Activated CD4-positive, CD25-positive, alpha-beta regulatory T cell treated with anti-CD3 and anti-CD28 coated beads, Interleukin-2, amount 50 U/mL, for 72 hours (primary cell): ENCODE measurements at places on chromosomes 7 and 10.

GRCh38 chr7:29442146-29442545 lies 121.5 kb upstream of the PRR15 start:
- no peak for DNase-seq

- no peak for DNase-seq
These were observed 117.9 kb upstream of the DLX6 start for GRCh38 chr7:96887426-96887825.

- DNase-seq, result no peak
These were observed 43.2 kb downstream of the SH2D4B start for GRCh38 chr10:80580638-80581468.

DNA sequence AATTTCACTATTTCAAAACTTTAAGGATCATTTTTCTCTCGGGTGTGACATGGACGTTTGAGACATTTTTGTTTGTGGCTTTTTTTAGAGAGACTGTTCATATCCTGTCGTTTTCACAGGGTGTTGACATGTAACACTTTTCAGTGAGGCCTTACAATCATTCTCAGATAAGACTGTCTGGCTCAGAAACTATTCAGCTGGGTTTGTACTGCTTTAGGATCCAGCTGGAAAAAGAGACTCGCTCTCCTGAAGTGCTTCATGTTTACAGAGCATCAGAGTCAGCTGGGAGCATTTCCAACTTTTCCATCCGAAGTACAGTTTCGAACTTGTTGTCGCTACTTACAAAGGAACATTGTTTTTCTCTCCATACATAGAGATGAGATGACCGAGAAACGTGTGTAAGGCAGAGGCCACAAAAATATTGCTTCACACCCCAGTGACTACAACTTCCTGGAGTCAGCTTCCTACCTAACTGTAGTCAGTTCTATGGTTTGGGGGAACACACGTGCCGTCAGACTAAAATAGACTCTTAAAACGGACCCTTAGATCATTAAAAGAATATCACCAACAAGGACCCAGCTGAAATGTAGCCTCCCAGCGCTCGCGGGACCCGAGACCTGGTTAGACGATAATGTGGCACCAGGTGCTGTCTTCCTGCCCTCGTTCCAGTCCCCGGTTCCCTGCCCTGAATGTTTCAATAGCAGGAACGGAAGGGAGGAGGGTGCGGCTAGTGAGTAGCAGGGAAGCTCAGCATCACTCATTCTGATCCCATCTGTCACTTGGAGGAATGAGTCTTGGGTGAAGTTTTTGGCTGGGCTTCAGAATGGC lies 78.0 kb downstream of the MKI67 start:
- no peak for DNase-seq

DNA sequence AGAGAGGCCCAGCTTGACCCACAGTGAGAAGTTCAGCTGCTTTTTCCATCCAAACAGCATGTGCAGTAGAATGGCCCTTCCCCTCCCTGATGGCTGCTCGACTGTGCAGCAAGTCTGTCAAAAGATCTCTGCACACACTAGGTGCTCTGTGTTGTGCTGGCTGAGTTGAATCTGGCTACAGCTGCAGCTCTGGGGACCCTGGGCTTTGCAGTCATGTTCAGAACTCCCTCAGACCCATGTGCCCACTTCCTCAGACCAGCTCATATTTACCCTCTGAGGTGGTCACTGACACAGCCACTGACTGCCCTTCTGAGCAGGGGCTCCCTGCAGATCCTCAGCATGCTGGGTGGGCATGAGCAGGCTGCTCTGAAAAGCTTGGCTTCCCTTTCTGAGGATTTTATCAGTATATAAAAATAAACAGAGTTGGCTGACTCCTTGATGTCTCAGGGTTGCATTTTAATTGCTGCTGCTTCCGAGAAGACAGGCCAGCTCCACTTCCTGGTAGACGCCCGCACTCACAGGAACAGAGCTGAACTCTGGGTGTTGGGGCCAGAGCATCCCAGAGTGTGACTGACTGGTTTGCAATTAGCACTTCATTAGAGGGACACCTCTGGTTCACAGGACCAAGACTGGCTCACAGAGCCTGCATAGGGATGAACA lies 507.9 kb downstream of the RPS24 start:
- no peak for DNase-seq

GRCh38 chr10:126140746-126141273 lies 244.4 kb downstream of the FANK1 start:
- DNase-seq, result no peak

DNA sequence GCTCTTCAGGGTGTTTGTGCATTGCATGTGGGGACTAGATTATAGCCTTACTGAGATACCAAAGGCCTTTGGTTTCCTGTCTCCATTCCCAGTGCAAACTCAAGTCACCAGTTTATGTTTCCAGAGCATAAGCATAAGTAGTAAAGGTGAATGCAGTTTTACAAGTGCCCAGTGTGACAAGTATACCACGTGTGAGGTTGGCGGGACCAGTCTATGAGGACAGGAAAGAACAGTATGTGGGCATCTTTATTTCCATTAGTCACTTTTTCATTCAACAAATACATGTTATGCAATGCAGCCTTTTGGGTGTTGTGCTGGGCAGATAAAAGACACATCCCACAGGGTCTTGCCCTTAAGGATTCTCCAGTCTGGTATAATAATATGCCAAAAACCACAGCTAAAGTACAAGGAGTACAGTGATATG lies 146.5 kb downstream of the ARID5B start:
- no peak for DNase-seq

GRCh38 chr10:31754803-31755624 lies 173.6 kb downstream of the ARHGAP12 start:
- DNase-seq, result no peak

DNA sequence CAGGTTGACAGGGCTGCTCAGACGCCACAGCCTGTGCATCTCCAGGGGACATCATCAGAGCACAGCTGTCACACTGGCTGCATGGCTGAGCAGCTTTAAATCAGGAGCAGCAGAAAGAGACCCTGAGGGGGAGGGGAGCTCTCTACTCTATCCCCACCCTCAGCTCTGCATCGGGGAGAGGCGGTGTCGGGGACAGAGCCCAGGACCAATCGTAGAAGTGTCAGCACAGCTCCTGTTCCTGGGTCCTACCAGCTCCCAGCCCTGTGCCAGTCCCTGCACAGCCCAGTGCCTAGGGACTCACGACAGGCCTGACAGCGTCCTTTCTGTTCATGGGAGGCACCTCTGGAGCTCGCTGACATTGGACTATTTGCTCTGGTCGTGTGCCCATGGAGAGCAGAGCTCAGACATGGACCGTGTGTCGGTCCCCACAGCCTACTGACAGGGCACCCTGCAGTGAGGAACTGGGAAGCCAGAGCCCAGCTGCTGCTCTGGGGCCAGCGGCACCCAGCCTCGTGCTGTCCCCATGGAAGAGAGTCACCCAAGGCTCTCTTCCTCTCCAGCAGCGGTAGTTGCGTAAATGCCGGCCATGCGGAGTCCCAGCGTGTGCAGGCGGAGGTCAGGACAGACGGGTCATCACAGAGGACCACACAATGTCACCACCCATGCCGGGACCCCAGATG lies 20.4 kb upstream of the ANTXRL start:
- no peak for DNase-seq

GRCh38 chr7:128679920-128680319 lies 7.8 kb downstream of the GARIN1A start:
- no peak for DNase-seq

- DNase-seq, result no peak
These were observed 19.7 kb upstream of the SLC18A2 start for GRCh38 chr10:117221156-117221711.

DNA sequence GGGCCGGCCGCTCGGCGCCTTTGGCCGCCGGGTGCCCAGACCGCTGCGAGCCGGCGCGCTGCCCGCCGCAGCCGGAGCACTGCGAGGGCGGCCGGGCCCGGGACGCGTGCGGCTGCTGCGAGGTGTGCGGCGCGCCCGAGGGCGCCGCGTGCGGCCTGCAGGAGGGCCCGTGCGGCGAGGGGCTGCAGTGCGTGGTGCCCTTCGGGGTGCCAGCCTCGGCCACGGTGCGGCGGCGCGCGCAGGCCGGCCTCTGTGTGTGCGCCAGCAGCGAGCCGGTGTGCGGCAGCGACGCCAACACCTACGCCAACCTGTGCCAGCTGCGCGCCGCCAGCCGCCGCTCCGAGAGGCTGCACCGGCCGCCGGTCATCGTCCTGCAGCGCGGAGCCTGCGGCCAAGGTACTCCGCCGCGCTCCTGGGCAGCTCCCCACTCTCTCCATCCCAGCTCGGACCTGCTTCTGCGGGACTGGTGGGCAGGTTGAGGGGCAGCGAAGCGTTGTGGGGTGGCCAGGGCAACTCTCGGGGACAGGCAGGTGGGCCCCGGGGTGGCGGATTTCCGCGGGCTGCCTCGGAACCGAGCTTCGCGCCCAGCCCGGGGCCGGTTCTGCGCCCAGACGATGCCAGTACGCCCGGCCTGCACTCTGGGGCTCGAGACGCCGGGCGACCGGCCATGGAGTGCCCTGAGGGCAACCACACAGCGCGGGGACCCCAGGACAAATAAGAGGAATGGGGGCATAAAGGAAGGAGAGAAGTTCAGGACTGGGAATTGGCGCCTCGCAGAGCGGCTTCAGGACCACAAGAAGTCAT lies 578 bp downstream of the HTRA1 start:
- no peak for DNase-seq

DNA sequence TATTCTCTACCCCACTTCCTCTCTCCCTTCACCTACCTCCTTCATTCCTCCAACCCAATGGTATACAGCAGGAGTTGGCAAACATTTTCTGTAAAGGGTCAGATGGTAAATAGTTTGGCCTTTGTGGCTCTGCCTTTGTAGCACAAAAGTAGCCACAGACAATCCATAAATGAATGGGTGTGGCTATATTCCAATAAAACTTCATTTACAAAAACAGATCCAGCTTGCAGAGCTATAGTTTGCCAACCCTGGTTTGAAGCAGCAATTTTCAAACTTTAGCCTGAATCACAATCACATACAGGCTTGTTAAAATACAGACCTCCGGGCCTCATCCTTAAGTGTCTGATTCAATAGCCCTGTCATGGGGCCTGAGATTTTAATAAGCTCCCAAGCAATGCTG lies 110.5 kb downstream of the CPEB3 start:
- DNase-seq, result no peak

DNA sequence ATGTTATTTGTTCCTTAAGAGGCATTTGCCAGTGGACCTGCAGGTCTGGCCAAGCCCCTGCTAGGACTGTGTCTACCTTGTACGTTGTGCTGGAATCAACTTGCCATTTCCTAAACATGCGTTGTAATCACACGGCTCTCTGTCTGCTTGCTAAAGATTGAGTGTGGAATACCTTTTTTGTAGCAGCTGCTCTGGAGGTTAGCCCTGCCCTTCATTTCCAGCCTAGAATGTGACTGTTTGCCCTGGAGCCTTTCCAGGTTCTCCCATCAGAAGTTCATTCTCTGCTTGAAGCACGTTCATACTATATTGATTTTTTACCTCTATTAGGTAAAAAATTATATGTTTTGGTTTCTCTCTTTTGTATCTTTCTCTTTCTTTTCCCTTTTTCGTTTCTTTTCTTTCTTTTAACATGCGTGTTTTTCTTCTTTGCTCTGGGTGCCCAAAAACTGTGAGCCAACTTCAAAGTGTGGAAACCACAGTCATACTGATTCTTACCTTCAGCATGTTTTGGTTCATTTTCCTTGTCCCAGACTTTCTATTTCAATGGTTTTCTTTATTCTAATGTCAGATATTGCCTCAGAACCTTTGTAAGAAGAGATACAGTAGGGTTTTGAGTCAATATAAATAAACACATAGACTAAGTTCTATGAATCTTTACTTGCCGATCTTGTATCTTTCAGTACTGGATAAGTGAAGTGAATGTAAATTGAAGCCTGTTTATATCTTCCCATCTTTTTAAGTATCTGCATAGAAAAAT lies 111.9 kb upstream of the RPA3 start:
- no peak for DNase-seq

- DNase-seq, result no peak
These were observed 43.8 kb upstream of the CSTF2T start for GRCh38 chr10:51743146-51743545.

DNA sequence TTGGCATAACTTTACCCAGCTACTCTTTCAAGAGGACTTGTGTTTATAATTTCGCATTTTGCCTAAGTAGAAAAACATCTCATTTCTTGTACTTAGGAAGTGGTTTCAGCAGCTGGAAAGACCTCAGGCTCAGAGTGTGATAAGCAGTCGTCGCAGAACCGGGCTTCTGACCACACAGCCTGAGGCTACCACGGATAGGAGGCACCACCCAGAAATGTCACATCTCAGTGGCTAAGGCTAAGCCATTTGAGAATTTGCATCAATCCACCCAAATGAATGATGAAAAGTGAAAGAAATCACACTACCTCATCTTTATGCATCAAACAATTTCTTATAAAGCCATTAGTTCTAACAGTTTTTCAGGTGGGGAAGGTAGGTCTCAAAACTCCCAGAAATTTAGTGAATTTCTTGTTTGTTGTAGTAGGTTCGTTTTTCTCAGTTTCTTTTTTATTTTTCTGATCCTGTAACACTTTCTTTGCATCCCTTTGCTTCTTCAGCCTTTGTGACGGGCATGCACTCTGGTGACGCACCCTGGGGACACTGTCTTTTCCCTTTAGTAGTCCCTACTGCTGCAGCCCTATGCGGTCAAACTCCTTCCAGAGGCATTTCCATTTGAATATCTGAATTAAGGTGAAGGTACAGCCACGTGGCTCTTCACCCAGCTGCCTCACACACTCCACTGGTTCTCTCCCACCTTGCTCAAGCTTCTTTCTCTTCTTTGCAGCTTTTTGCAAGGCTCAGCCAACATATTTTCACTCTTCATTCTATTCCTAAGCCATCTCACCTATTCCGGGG lies 68.5 kb downstream of the MAP3K8 start:
- DNase-seq, result no peak

GRCh38 chr7:45107356-45107755 lies 4.1 kb downstream of the TBRG4 start:
- no peak for DNase-seq

DNA sequence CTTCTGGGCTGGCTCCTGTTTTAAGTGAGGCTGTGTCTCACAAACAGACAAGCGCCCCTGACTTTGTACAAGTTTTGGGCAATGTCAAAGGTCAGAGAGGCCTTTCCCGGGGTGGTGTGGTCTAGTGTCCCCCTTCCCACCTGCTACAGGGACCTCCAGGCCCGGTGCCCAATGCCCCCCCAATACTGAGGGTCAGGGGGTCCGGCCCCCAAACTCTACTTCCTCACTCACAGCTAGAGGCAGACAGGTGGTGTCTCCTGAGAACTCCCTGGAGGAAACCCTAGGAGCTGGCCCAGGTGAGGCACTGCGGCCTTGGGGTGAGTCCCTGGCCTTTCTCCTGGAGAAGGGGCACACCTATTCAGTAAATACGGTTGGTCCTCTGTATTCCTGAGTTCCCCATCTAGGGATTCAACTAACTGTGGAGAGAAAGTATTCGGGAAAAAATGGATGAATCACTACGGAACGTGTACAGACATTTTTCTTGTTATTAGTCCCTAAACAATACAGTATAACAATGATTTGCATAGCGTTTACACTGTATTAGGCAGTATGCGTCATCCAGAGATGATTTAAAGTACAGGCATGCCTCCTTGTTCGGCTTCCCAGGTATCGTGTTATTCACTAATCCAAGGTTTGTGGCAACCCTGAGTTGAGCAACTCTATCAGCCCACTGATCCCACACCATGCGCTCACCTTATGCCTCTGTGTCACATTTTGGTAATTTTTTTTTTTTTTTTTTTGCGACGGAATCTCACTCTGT lies 308.1 kb downstream of the WDR37 start:
- no peak for DNase-seq
